ENCODE measurements at places on chromosomes 3 and 15. TPM values are rescaled to one million over a fixed set of nuclear protein-coding genes. Genes with fewer than 3 reads are reported as not detected.

Gene IMPG2
- total RNA-seq = 0.14 TPM

Gene RHCG
- not detected for total RNA-seq

Gene PATL2
- 0.44 TPM for total RNA-seq

Gene PTH1R
- not detected for total RNA-seq

Gene GXYLT2
- 11.6 TPM for total RNA-seq

Gene GPR176
- total RNA-seq = 177 TPM

Gene DUOXA1
- not detected for total RNA-seq

Gene MTMR10
- total RNA-seq = 22.8 TPM

Gene CCR8
- total RNA-seq = not detected

Gene EOMES
- total RNA-seq = not detected

Gene GOLGA6B
- total RNA-seq = not detected

Gene FSIP1
- total RNA-seq = 0.88 TPM

Gene MME
- 354 TPM for total RNA-seq

Gene ZNF385D
- total RNA-seq = not detected

Gene CSPG4
- total RNA-seq = 15.3 TPM

Gene AADAC
- total RNA-seq = 0.43 TPM

Gene SAXO2
- total RNA-seq = 1.3 TPM

Gene SLC22A13
- total RNA-seq = 0.43 TPM

Gene TTC21A
- total RNA-seq = 2.7 TPM

Gene CCDC9B
- total RNA-seq = 58.1 TPM

Gene THAP10
- 1.8 TPM for total RNA-seq

Gene DNAH12
- 0.14 TPM for total RNA-seq

Gene P2RY13
- total RNA-seq = not detected

Gene PRTG
- 1.1 TPM for total RNA-seq

Gene SLITRK3
- total RNA-seq = not detected

Gene QRICH1
- 158 TPM for total RNA-seq
